Tracheal epithelial cell (primary cell): ENCODE measurements at places on chromosomes 4 and X. TPM values are rescaled to one million over a fixed set of nuclear protein-coding genes. Genes with fewer than 3 reads are reported as not detected.

Gene MYOZ2
- total RNA-seq: not detected in 2 replicates

Gene CLTRN
- total RNA-seq: 0.48 and 0.85 TPM in 2 replicates

Gene FDCSP
- total RNA-seq: not detected in 2 replicates

Gene POLN
- 0.85 and 2.4 TPM in 2 replicates for total RNA-seq

Gene UGT8
- total RNA-seq: 0.21 and 2.9 TPM in 2 replicates

Gene EDNRA
- total RNA-seq: 2.7 and 7.5 TPM in 2 replicates

Gene GIMD1
- total RNA-seq: not detected in 2 replicates
